ENCODE measurements at places on chromosomes 11 and 22. TPM values are rescaled to one million over a fixed set of nuclear protein-coding genes. Genes with fewer than 3 reads are reported as not detected.

DNA sequence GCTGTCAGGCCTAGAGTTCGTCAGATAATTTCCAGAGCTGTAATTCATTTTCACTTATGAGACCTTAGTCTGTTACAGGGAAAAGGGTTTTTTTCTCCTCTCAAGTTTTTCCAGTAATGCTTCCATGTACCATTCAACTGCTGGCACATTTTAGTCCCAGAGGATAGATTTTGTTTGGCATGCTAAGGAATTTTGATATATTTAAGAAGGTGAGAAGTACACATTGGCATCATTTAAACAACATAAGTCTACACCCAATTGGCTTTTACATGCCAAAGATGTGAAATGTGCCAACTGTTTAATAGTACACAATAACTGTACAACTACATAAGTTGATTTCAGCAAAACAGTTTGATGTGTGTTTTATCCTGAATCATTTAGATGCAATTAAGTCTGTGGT, 71.0 kb downstream of the PAX6 start:
- DNase-seq, result no peak

DNA sequence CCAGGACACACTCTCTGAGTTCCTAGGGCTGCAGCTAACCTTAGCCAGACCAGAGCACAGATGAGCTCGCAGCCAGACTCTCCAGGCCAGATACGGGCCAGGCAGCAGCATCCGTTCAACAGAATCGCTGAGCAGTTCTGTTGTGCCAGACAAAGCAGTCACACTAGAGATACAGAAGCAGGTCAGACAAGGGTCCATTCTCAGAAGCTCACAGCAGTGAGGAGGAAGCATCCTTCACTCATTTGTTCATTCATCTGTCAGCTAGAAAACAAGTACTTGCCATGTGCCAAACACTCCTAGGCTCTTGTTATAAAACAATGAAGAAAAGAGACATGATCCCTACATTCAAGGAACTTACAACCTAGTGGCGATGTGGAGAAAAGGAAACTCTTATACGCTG, 2.6 kb downstream of the LMO2 start:
- DNase-seq, result no peak

- DNase-seq, result peak; percentile 46
Measured at GRCh38 chr11:109405671-109406070, 16.3 kb upstream of the C11orf87 start.

GRCh38 chr22:36480941-36481392, 473 bp downstream of the TXN2 start:
- no peak for DNase-seq

DNA sequence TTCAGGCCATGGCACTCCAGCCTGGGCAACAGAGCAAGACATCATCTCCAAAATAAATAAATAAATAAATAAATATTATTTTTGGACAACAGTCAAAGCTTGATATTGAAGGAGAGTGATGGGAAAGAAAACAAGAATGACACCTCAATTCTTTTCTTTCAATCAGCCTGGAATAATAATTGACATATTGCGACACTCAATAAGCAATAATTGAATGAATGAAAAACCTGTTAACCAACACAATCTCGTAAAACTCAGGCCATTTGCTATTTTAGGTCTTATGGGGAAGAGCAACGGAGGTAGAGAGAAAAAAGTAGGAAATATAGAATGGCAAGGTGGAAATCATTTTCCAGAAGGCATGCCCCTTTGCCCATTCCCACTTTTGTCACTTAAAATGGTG, 10.5 kb upstream of the RBFOX2 start:
- no peak for DNase-seq

- no peak for DNase-seq
Measured at GRCh38 chr22:49878206-49878605, 24.6 kb downstream of the ZBED4 start.

DNA sequence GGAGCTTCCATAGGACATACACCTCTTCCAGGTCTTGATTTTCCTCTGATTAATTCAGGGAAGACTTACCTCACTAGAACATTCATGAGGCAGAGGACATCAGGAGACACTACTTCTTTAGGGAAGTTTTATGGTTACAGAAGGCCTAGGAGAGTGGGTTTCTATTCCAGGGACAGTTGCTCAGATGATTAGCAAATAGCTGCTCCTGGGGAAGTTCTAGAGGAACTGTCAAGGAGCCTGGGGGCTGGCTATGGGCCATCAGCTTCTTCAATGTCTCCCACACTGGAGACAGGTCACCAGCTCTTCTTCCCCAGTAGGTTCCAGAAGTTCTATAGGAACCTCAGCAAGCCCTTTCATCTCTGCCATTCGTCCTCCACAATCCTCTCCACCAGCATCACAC, 11.5 kb upstream of the OR10A5 start:
- no peak for DNase-seq

- DNase-seq, result no peak
Measured at GRCh38 chr11:35750315-35750714, 87.7 kb downstream of the TRIM44 start.

The SNX32 gene
- total RNA-seq, result 1.6 TPM

- DNase-seq, result peak; percentile 61
Measured at GRCh38 chr11:126282361-126282735, 545 bp upstream of the TIRAP start.

DNA sequence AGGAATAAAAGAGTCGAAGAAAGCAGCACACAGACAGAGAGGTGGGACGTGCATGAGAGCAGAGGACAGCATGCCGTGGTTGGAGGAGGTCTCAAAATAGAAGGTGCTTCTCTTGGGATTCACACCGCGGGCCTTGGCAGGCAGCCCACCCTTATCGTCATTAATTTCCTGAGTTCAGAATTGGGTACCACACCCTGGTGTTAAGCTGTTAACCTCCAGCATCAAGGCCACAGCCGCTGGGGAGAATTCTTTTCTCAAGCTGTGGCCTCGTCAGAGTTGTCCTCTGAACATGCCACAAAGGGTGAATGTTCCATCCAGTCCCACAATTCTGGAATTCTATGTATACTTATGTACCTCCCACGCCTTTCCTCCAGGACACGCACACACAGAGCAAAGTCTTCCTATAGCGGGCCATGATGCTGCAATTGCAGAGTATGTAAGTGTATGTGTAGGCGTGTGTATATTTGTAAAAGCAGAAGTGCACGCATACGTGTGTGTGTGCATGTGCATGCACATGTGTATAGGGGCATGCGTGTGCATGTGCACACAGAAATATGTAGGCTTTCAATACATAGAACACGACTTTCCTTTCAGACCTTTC, 39.0 kb downstream of the ADAMTS8 start:
- DNase-seq, result peak; percentile 21

DNA sequence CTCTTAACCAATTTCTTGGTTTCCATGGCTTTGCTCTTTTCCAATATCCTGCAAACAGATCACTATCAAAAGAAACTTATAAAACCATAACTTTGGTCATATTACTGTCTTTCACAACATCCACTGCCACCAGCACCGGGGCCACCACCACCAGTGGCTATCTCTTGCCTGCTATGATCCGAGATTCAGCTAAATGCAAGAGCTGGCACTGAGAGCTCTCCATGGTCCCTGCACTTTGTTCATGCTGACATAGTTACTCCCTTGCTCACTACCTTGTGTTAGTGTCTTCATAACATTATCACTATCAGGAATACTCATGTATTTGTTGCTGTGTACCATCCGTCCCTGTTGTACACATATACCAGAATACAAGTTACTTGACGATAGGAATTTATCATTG, 299.0 kb downstream of the ETS1 start:
- DNase-seq, result no peak

GRCh38 chr11:4891996-4892640, 10.4 kb downstream of the OR51T1 start:
- DNase-seq, result peak; percentile 75

The CCDC88B gene
- 1.2 TPM for total RNA-seq

DNA sequence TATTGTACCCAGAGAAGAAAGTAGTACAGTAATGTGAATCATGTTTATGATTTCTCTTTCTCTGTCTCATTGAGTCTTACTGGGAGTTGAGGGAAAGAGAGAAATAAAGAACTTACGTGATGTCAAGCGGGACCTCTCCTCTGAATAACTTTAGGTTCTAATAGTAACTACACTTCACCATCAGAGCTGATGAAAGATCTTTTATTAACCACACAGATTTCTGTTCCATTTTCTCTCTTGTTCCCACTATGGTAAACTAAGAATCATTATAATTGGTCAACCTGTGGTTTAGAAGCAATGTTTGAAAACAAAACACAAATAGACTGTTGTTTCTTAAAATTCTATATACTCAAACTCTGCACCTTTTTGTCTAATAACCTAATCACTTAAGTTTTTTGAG, 142.3 kb downstream of the ELP4 start:
- DNase-seq, result no peak

The OR51I1 gene
- not detected for total RNA-seq

DNA sequence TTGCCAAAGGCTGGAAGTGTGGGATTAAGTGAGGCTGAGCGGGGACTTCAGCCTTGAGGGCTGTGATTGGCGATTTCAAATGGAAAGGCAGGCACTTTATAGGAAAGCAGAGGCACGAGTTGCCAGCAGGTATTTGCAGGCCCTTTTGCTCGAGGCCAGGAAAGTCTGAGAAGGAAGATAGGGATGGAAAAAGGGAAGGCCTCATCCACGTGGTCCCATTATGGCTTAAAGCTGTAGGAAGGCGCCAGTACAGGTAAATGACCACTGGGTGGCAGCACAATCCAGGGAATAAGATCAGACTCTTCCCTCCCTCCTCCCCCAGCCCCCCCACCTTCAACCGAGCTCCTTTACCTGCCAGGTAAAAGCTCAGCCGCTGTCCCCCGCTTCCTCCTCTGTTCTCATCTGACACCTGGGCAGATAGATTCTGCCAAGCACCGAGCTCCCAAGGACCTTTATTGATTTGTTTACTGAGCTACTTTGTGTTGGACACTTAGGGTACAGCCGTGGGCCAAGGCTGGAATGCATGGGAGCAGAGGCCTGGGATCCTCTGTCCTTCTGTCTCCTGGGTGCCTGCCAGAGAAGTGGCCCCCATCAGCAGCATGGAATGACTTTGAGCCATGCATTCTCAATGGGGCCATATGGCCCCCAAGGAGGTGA, 7.5 kb downstream of the P2RX3 start:
- peak; percentile 77 for DNase-seq

GRCh38 chr22:41178425-41178975, 26.6 kb upstream of the L3MBTL2 start:
- DNase-seq, result no peak

DNA sequence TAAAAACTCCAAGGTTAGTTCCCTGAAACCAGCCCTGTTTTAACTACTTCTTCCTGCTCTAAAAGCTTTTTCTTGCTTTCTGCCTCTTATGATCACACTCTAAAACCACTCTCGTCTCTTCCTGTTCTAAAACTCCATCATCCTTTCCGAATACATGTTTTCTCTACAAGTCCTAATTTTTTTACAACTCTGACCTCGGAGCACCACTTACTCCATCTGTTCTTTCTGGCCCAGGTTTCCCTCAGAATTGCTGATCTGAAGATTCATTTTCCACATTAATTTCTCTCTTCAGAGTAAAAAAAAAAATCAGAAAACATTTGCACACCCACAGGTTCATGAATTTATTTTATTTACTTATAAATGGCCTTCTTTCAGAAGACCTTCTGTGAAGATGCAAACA, 265.7 kb upstream of the CADM1 start:
- no peak for DNase-seq

DNA sequence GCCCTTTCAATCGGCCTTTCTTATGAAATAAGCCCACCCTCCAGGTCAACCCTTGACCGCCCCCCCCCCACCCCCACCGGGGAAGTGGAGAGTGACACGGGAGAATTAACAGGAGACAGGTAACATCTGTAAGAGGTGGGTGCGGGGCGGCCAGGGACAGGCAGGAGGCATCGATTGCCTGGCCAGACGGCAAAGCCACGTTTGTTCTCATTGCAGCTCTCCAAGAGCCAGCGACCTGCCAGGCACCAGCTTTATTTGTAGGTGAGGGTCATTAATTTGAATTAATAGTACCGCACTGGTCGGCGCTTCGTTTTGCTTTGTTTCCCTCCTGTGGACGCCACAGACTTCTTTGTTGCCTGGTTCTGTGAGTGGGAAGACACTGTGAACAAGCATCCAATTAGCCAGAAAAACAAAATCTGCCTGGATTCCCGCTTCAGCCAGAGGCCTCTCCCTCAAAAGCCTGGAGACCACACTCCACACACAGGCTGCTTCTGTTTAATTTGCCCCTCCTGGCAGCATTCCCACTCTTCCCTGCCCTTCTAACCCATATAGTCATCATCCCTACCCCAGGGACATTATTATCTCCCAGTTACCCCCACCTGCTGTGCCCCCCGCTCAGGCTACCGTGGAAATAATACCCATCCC, 104.5 kb upstream of the OPCML start:
- DNase-seq, result no peak

GRCh38 chr22:33513388-33514338, 406.6 kb downstream of the LARGE1 start:
- DNase-seq, result peak; percentile 62

GRCh38 chr11:94673951-94674491, 94.1 kb upstream of the AMOTL1 start:
- DNase-seq, result peak; percentile 47

DNA sequence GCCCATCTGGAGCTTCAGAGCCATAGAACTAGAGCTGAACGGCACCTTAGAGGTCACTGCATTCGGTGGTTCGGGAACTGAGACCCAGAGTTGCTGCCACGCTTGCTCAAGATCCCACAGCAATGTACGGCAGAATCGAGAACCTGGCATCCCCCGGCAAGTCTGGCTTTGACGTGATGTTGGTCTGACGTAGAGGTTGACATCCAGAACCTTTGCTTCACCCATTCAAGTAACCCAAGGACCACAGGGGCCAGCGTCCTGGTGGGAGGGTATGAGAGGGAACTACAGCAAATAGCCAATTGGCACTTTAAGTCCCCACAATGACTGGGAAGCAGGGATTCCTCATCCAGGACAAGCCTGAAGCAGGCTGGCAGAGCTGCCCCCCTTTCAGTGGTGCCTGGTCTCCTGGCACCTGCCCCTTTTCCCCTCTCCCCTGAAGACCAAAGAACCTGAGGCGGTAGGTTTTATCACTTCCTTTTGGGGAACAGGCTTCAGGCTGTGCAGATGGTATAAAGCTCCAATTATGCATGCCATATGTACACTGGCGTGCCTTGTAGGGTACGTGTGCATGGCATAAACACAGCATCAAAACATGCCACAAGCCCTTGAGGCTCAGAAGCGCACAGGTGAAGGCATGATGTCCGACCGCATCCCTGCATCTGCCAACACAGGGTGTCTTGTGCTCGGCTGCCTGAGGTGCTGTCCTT, 15.3 kb upstream of the TEF start:
- no peak for DNase-seq
